ENCODE measurements at places on chromosomes 5 and 9. TPM values are rescaled to one million over a fixed set of nuclear protein-coding genes. Genes with fewer than 3 reads are reported as not detected.

The BRINP1 gene
- 4.5 TPM for polyA plus RNA-seq

The PDE6A gene
- not detected for polyA plus RNA-seq

The LCN2 gene
- polyA plus RNA-seq = not detected

The TTC23L gene
- 1.2 TPM for polyA plus RNA-seq

The PIP5K1B gene
- 2.0 TPM for polyA plus RNA-seq

The FCN2 gene
- not detected for polyA plus RNA-seq

The GTF3C5 gene
- polyA plus RNA-seq = 84.0 TPM

The TNFSF8 gene
- not detected for polyA plus RNA-seq

The NME5 gene
- 10.4 TPM for polyA plus RNA-seq

The PCDHB15 gene
- 19.3 TPM for polyA plus RNA-seq

DNA sequence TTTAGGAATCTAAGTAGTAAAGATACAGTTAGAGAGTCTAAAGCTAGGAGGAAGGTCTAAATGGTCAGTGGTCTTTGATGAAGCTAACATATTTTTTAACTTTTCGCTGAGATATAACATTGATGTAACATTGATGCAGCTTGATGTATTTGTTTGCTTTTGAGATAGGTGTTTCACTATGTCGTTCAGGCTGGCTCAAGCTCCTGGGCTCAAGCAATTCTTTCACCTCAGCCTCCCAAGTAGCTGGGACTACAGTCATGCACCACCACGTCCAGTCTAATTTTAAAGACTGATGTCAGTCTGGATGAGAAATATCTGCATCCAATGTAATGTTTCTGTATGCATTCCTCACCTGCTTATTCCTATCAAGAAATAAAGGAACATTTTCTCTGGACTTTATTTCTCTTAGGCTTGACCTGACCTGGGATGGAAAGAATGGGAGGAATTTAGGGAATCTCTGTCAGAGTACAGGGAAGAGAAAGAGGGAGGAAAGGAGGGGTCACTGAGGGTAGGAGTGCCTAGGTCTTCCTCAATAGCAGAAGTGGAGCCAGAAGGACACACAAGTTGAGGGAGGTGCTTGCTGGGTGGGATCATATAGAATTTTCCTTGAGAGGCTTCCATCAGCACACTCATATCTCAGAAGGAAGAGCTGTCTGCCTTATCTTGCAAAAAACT lies 101.5 kb upstream of the GPBP1 start:
- no peak for DNase-seq

DNA sequence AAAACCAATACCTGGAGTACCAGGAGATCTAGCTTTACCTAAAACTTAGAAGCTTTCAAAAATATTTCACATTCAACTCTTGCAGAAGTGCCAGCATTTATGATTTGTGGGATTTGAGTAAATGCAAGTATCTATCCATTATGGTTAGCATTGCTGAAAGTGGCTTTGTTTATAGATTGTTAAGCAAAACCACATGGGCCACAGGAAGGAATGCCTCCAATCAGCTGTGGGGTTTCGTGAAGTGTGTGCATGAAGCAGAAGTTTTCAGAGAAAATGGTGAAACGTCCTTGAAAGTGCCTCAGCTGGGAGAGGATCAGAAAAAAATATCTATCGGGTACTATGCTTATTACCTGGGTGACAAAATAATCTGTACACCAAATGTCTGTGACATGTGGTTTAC lies 4.2 kb downstream of the LECT2 start:
- DNase-seq = no peak

DNA sequence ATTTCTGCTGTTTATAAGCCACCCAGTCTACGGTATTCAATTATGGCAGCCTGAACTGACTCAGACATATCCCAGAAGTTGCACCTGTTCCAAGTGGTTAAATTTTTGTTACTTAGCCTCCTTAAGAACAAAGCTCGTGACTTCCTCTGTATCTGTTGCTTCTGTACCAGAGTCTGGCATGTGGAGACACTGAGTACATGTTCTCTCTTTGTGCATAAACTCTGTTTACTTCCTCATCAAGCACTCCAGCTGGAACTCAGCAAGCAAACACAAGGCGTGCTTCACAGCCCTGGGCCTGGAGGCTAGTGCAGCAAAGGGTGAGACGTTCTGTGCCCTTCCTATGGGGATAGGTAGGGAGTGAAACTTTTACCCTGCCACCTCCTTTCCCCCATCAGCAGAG lies 19.0 kb downstream of the C9orf152 start:
- DNase-seq = no peak

GRCh38 chr5:163596608-163597315 lies 91.3 kb downstream of the MAT2B start:
- DNase-seq = no peak

- no peak for DNase-seq
These were observed 59.1 kb downstream of the BOD1 start for GRCh38 chr5:173557123-173557903.

DNA sequence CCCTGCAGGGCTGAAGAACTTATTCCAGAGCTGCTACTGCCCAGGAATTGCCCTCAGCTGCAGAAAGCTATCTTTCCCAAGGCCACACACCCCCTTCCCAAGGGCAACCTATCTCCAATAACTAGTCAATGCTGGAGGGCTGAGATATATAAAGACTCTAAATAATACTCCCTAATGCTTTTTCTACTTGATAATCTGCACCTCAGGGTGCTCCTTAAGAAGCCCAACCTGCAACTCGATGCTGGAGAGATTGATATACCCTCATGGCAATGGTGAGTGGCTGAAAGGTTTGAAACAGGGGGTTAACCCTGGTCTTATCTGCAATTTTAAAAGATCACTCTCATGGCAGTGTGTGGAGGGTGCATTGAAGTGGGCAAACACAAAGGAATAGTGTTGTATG lies 142.7 kb upstream of the APC start:
- no peak for DNase-seq

DNA sequence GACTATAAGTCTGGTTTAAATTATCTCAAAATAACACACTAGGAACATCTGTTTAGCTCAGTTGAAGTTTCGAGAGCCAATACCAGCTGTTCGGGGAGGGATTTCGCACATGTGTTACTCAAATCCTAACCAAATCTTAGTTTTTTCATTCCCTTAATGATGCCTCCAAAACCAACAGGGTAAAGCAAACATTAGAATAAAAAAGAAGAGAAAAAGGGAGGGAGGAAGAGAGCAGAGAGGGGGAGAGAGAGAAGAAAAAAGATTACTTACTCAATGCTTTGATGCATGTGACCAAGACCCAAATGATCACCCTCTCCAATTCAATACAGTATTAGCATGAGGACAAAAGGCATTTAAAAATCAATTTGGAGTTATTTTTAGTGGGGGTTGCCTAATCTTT lies 86.0 kb upstream of the NR5A1 start:
- no peak for DNase-seq

GRCh38 chr5:139431706-139432105 lies 7.6 kb downstream of the DNAJC18 start:
- DNase-seq = no peak

- no peak for DNase-seq
These were observed 31.7 kb downstream of the BRINP1 start for GRCh38 chr9:119337573-119337972.

GRCh38 chr5:78540335-78541085 lies 108.1 kb downstream of the LHFPL2 start:
- no peak for DNase-seq

DNA sequence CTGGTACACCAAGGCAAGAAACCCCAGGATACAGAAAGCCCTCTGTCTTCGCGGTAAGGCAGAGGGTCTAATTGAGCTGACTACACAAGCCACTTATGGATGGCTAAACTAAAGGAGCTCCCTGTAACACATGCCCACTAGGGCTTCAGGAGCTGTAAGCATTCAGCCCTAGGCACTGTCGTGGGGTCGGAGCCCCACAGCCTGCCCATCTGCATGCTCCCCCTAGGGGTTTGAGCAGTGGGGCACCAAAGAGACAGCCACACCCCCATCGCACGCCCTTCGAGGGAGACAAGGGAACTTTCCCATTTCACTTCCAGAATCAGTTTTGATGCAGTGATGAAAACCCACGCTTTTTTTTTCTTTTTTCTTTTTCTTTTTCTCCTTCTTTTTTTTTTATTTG lies 11.0 kb upstream of the MTMR12 start:
- no peak for DNase-seq

- DNase-seq = no peak
These were observed 53.5 kb downstream of the PLK2 start for GRCh38 chr5:58406394-58406793.

Measured in cardiac muscle cell (in vitro differentiated cells and primary cell).